ENCODE measurements at places on chromosomes 12 and 14. TPM values are rescaled to one million over a fixed set of nuclear protein-coding genes. Genes with fewer than 3 reads are reported as not detected.

DNA sequence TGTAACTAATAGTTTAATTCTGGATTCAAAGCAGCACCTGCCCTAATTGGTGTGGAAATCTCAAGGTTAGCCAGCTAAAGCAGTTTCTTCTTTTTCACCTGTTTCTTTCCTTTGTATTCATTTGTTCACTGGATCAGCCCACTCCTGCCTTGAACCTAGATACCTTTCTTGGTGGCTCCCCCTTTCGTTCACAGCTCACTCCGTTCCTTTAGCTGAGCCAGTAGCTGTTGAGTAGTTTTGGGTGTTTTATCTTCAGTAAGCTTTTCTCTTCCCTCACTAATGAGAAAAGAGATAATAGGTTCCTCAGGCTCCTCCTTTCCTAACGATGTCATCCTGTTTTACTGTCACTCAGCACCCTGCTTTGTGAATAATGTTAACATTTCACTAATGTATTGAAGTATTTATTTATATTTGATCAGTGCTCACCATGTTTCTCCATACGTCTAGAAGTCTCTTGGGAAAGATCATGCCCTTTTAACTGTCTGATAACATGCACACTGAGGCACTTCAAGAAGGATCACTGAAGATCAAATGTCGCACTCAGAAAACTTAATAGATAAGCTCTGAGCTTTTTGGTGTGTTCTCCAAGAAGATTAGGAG lies 121.1 kb downstream of the TGFB3 start:
- H3K27ac ChIP-seq, result no peak overlapping the region
- H3K4me3 ChIP-seq, result no peak overlapping the region

DNA sequence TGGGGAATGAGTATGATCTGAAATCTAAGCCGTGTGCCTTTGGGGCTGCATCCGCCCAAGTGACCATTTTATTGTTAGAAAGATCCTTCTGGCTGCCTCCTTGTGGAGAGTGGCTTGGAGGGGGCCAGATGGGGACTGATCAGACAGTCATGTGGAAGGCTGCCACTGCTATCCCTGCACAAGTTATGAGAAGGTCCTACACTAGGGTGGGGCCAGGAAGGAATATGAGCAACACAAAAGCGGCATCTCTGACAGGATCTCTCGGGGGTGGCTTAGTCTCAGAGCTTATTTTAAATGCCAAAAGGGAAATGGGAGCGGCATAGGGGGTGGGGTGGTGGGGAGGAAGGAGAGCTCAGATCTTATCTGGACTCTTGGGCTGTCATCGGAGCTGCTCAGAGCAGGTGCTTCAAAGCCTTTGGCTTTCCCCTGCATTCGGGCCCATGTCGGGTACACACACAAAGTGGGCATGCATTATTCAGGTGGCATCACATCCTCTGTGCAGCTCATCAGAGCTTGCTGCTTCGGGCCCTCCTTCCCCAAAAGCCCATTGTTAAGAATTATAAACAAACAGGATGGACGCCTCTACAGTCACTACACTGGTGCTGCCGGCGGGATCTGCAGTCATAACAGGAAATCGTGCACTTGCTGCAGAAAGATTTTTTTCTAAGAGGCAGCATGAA lies 805.4 kb downstream of the VRK1 start:
- peaks cover 69% of the 10 kb centered on the region for H3K4me1 ChIP-seq
- DNase-seq, result peak; percentile 89
- H3K27ac ChIP-seq, result peak overlapping the region; percentile 72
- H3K4me3 ChIP-seq, result peak overlapping the region; percentile 5
- no peaks in the 10 kb centered on the region for H3K27me3 ChIP-seq
- H3K36me3 ChIP-seq, result no peaks in the 10 kb centered on the region

DNA sequence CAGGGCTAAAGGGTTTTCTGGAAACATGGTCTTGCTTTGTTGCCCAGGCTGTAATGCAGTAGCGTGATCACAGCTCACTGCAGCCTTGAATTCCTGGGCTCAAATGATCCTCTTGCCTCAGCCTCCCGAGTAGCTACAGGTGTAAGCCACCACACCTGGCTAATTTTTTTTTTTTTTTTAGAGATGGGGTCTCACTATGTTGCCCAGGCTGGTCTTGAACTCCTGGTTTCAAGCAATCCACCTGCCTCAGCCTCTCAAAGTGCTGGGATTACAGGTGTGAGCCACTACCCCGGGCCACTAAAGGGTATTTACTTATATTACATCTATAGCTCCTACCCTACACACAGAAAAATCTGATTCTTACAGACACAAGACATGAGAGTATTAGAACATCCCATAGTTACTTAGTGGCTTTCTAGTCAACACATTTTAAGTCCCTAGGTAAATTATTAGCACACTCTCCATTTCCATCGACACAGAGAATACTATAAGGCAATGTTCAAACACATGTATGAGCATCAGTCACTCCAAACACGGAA lies 6.2 kb upstream of the DCAF11 start:
- H3K4me1 ChIP-seq, result peaks cover 18% of the 10 kb centered on the region
- DNase-seq, result no peak
- H3K4me3 ChIP-seq, result no peak overlapping the region
- peak overlapping the region; percentile 45 for H3K27ac ChIP-seq
- H3K36me3 ChIP-seq, result peaks cover 3% of the 10 kb centered on the region
- H3K27me3 ChIP-seq, result no peaks in the 10 kb centered on the region

GRCh38 chr14:73526036-73526984 lies 10.6 kb upstream of the ACOT1 start:
- no peaks in the 10 kb centered on the region for H3K4me1 ChIP-seq
- no peak for DNase-seq
- no peak overlapping the region for H3K27ac ChIP-seq
- H3K4me3 ChIP-seq, result no peak overlapping the region
- no peaks in the 10 kb centered on the region for H3K27me3 ChIP-seq
- no peaks in the 10 kb centered on the region for H3K36me3 ChIP-seq

GRCh38 chr12:77925536-77926108 lies 94.9 kb downstream of the NAV3 start:
- no peak for DNase-seq
- H3K27me3 ChIP-seq, result no peaks in the 10 kb centered on the region
- no peak overlapping the region for H3K4me3 ChIP-seq
- no peaks in the 10 kb centered on the region for H3K36me3 ChIP-seq
- no peak overlapping the region for H3K27ac ChIP-seq

- H3K36me3 ChIP-seq, result no peaks in the 10 kb centered on the region
- H3K27ac ChIP-seq, result no peak overlapping the region
- H3K4me1 ChIP-seq, result no peaks in the 10 kb centered on the region
- peaks cover 5% of the 10 kb centered on the region for H3K27me3 ChIP-seq
- DNase-seq, result peak; percentile 9
These were observed 76.7 kb upstream of the RGS6 start for GRCh38 chr14:71855399-71856036.

DNA sequence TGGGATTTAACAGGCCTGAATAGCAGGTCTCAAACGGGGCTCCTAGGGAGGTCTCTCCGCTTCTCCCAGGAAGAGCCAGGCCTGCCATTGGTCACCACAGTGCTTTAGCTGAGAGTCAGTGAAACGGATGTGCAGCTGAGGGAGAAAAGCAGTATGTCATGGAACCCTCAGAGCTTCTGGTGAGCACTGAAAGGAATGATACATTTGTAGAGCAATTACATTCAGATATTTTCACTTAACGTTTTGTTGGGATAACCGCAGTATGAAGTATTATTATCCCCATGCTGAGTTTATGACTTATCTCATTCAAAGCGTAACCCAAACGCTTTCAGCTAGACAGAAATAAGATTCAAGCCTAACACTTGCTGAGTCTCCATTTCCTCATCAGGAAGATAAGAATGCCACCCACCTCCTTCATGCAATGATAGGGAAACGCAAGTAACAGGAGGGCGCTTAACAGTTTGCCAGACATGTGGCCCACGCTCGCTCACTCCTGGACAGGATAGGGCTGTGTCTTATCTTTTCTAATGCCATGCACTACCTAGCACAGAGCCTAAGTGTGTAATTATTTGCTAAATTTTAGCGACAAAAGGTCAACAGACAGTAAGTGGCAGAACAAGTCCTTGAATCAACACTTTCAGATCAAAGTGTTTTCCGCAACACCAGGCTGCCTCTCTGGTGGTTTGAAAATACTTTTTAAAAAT lies 28.2 kb downstream of the DAD1 start:
- H3K27ac ChIP-seq, result peak overlapping the region; percentile 82
- H3K27me3 ChIP-seq, result no peaks in the 10 kb centered on the region
- H3K4me1 ChIP-seq, result peaks cover 97% of the 10 kb centered on the region
- no peak for DNase-seq
- H3K36me3 ChIP-seq, result no peaks in the 10 kb centered on the region
- peak overlapping the region; percentile 1 for H3K4me3 ChIP-seq

- no peaks in the 10 kb centered on the region for H3K4me1 ChIP-seq
- H3K27ac ChIP-seq, result no peak overlapping the region
- no peaks in the 10 kb centered on the region for H3K36me3 ChIP-seq
- no peak for DNase-seq
- no peak overlapping the region for H3K4me3 ChIP-seq
These were observed 24.1 kb upstream of the CNTN1 start for GRCh38 chr12:40668099-40668529.

DNA sequence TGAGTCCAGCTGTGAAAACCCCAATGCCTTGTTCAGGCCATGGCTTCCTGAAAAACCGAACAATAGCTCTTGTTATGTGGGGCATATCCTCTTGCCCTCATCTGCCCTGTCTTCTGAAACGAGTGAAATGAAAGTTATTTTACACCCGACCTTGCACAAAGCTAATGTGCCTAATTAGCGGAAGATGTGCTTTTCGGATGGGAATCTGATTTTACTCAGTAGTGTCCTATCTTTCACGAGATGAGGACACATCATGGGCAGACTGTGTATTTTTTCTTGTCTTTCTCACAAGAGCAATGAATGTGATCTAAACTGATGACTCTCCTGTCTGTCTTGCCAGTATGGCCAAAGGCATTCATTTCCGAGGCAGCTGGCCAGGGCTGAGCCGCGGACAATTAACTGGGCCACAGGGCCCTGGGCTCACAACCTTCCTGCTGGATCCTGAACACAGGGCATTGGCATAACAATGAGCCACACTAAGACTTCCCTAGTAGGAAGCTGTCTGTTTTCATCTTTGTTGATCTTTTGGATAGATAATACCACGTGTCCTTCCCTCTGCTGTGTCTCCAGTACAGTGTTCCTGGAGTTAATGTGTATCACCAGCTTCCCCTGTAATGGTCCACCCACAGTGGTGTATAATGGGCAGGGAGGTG lies 86.0 kb upstream of the HIF1A start:
- no peak overlapping the region for H3K4me3 ChIP-seq
- no peaks in the 10 kb centered on the region for H3K36me3 ChIP-seq
- no peaks in the 10 kb centered on the region for H3K27me3 ChIP-seq

The INHBC gene
- polyA plus RNA-seq, result not detected

The B4GALNT3 gene
- polyA plus RNA-seq, result 0.18 TPM

GRCh38 chr14:95685978-95686922 lies at the start of gene TCL1B:
Gene TCL1B (plus strand): TSS chr14:95686426. CDS start chr14:95686468, 42 bp downstream.
- H3K27ac ChIP-seq, result no peak within 1 kb of the TSS
- no peak for DNase-seq
- H3K4me3 ChIP-seq, result no peak within 1 kb of the TSS
- H3K4me1 ChIP-seq, result no peaks in the 10 kb centered on the region

GRCh38 chr12:54980341-54980740 lies 4.2 kb downstream of the TESPA1 start:
- H3K27me3 ChIP-seq, result no peaks in the 10 kb centered on the region
- peak overlapping the region; percentile 92 for H3K27ac ChIP-seq
- DNase-seq, result peak; percentile 41
- peaks cover 73% of the 10 kb centered on the region for H3K4me1 ChIP-seq
- H3K4me3 ChIP-seq, result peak overlapping the region; percentile 41

GRCh38 chr14:89954070-89955021 lies at the start of gene EFCAB11:
Gene EFCAB11 (minus strand): TSS chr14:89954730. CDS start chr14:89954660, 70 bp downstream.
- H3K27ac ChIP-seq, result peak within 1 kb of the TSS; percentile 97
- H3K4me1 ChIP-seq, result peaks cover 30% of the 10 kb centered on the region
- peak within 1 kb of the TSS; percentile 62 for H3K4me3 ChIP-seq
- H3K27me3 ChIP-seq, result no peaks in the 10 kb centered on the region
- peaks cover 4% of the 10 kb centered on the region for H3K36me3 ChIP-seq

- H3K27me3 ChIP-seq, result no peaks in the 10 kb centered on the region
- DNase-seq, result no peak
- no peak overlapping the region for H3K27ac ChIP-seq
- H3K4me3 ChIP-seq, result no peak overlapping the region
- H3K4me1 ChIP-seq, result no peaks in the 10 kb centered on the region
These were observed 414.9 kb downstream of the ETNK1 start for GRCh38 chr12:23039834-23040233.

DNA sequence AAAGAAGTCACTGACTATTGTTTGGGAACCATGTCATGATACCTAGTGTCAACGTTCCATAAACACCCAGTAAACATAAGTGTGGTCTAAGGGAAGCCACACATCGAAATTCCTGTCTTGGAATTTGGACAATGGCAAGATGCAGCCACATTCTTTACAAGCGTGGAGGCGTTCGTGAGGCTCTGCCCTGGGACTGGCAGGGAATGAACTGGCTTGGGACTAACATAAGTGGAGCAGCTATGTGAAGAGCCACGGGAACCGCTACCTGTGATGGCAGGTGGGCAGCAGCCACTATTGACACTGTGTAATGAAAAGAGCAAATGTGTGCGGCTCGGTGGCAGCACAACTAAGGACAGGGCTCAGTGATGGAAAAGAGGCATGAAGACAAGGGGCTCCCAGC lies 10.0 kb upstream of the NRIP2 start:
- H3K27me3 ChIP-seq, result no peaks in the 10 kb centered on the region
- H3K4me1 ChIP-seq, result no peaks in the 10 kb centered on the region
- H3K27ac ChIP-seq, result no peak overlapping the region

- H3K36me3 ChIP-seq, result no peaks in the 10 kb centered on the region
- no peaks in the 10 kb centered on the region for H3K27me3 ChIP-seq
- no peak overlapping the region for H3K27ac ChIP-seq
- no peak for DNase-seq
- H3K4me1 ChIP-seq, result no peaks in the 10 kb centered on the region
These were observed 275.8 kb downstream of the ATP23 start for GRCh38 chr12:58217130-58217529.

- DNase-seq, result no peak
- H3K4me1 ChIP-seq, result peaks cover 90% of the 10 kb centered on the region
- H3K27me3 ChIP-seq, result no peaks in the 10 kb centered on the region
- H3K36me3 ChIP-seq, result no peaks in the 10 kb centered on the region
- no peak overlapping the region for H3K27ac ChIP-seq
These were observed 13.6 kb downstream of the MED13L start for GRCh38 chr12:116263844-116264243.

GRCh38 chr12:82800185-82800584 lies 113.5 kb downstream of the TMTC2 start:
- no peak overlapping the region for H3K4me3 ChIP-seq
- no peak overlapping the region for H3K27ac ChIP-seq
- no peaks in the 10 kb centered on the region for H3K4me1 ChIP-seq
- H3K36me3 ChIP-seq, result no peaks in the 10 kb centered on the region

DNA sequence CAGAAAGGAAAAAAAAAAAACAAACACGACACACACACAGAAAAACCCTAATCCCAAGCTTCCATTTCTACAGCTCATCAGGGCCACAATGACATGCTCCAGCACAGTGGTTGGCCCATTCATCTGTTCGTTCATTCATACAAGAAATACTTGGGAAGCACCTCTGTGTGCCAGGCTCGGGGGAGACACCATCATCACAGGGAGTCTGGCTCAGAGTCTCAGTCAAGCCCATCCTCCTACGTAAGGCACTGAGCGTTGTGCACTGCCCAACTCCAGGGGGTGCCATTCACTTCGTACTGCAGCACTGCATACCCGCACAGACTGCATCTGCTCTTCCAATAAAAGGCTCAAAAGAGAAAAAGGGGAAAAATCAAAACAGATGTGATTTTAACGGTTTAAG lies 15.3 kb downstream of the VPS37B start:
- H3K27ac ChIP-seq, result no peak overlapping the region
- DNase-seq, result no peak
- no peaks in the 10 kb centered on the region for H3K27me3 ChIP-seq

The LBHD2 gene
- not detected for polyA plus RNA-seq
